OCI-LY7 (cell line): ENCODE measurements at places on chromosomes 16 and 17. TPM values are rescaled to one million over a fixed set of nuclear protein-coding genes. Genes with fewer than 3 reads are reported as not detected.

DNA sequence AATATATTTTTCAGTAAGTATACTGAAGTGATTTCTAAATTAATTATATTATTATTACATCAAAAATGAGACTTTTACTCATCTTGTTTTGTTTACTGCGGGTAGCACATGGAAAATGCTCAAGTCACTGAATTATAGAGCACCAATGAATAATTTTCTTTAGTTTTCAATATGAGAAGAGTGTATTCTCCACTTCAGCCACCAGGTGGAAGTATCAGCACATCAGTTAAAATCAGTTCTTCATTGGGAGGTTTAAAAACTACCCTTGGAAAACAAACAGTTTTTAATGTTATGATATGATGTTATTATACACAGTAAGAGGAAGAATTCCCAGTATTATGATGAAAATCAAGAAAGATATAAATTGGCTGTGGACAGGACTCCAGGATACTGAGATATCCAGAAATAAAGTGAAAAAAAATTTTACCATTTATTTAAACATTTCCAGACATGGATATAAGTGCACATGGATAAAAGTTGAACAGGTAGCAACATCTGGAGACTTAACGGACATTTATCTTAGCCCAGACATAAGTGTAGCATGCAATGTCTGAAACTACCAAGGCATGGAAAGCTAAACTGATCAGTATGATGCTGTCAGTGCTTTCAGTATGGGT, 467.3 kb downstream of the KCNJ2 start:
- peak; percentile 48 for DNase-seq

GRCh38 chr17:69716556-69716955, 302.1 kb downstream of the MAP2K6 start:
- no peak for DNase-seq

Gene COG7
- 21.0 TPM in 2 replicates for total RNA-seq

- DNase-seq: no peak
Observed at GRCh38 chr17:1724869-1725641, 551 bp downstream of the WDR81 start.

DNA sequence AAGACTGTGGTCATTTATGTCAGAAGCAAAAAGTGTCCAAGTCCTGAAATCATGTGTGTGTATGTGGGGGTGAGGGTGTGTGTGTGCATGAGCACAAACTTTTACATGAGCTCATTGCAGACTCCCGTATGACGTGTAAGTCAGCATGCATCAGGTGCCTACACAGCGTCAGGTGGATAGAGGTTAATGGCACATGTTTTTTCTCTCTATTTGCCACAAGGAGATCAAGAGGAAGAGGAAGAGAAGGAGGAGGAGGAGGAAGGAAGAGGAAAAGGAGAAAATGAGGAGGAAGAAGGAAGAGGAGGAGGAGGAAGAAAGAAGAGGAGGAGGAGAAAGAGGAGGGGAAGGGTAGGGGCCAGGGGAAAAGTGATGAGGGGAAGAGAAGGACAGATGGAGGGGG, 178.0 kb upstream of the DYNLRB2 start:
- DNase-seq: no peak

DNA sequence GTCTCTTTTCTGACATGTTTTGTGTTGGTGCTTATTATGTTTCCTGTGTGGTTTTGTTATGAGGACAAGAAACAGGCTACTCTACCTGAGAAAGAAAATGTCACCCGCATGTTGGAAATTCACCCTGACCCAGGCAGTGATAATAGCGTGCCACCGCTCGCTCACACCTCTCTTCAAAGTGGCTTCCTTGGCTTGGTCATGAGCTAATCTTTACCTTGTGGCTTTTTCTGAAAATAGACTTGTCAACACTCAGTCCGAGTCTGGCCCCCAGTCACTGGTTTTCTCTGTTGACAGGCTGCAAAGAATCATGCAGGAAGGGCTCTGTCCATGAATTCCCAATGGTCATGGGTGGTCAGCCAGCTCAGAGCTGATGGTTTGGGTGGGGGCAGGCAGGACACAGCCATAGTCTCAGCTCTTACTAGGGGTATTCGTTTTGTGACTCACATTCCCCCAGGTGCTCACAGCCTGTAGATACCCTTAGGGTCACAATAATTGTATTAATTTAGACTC, 121.3 kb upstream of the CACNG5 start:
- no peak for DNase-seq

GRCh38 chr17:83138820-83139219, 59.4 kb downstream of the METRNL start:
- no peak for DNase-seq

Gene KCNJ12
- total RNA-seq: 0.17 and 0.22 TPM in 2 replicates

DNA sequence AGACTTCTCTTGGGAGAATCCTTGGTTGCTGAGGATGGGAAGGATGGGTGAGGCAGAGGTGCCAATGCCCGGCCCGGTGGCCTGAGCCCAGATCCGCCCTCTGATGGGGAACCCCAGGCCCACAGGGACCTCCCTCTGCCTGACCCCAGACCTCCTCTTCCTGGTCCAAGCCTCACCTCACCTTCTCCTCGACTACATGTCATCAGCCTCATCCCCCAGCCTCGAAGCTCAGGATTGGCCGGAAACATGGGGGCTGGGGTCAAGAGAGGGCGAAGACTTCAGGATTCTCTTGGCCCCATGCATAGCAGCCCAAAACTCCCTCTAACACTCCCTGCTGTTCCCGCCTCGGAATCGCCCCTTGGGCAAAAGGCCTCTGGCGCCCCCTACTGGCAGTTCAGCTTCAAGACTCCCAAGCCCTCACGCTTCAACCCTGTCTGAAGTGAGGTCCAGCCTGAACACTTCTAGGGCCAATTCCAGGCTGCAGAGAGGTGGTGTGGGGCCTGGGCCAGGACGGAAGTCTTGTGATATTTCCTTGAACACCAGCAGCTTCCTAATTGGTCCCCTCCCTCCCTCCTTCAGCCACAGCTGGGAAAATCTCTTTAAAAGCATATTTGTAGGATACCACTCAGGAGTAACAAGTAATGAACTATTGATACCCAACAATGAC, 47.2 kb downstream of the ARHGAP27 start:
- DNase-seq: peak; percentile 90

Gene DNAI2
- total RNA-seq: not detected in 2 replicates

DNA sequence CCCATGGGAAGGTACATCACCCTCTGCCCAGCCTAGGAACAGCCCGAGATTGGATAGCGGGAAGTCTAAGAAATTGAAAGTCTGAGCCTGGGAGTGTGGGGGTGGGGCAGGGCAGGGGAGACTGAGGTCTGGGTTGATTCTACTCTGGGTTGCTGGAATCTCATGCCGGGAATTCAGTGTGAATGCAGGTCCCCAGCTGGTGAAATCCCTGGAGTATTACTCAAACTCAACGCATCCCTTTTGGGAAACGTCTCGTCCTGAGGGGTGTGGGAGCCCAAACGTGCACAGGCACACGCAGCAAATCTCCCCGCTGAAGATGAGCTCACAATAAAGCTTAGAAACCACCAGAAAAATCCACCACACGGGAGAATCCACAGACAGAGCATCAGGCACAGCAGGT, 55.4 kb downstream of the SOCS1 start:
- DNase-seq: no peak

- no peak for DNase-seq
Observed at GRCh38 chr16:88315543-88316105, 67.1 kb upstream of the ZNF469 start.

DNA sequence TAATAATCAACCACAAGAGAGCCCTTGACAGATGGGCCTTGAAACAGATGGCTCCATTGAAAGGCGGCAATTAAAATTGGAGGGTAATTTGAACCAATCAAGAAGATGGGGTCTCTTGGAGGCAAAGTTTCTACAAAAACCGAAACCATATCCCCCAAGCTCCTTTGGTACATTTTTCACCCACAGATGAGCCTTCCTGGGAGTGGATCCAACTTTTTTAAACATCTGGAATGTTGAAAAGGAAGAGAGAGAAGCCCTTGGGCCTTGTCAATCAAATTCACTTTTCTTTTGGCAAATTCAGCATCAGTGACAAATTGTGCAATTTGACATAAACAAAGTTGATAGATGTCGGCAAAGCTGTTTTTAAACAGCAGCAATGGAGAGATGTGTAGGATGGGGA, 13.2 kb upstream of the NUP93 start:
- no peak for DNase-seq

Gene CDH15
- not detected in 2 replicates for total RNA-seq

Gene CD300H
- total RNA-seq: not detected in 2 replicates

- DNase-seq: no peak
Observed at GRCh38 chr16:82629441-82630027, 2.8 kb downstream of the CDH13 start.

DNA sequence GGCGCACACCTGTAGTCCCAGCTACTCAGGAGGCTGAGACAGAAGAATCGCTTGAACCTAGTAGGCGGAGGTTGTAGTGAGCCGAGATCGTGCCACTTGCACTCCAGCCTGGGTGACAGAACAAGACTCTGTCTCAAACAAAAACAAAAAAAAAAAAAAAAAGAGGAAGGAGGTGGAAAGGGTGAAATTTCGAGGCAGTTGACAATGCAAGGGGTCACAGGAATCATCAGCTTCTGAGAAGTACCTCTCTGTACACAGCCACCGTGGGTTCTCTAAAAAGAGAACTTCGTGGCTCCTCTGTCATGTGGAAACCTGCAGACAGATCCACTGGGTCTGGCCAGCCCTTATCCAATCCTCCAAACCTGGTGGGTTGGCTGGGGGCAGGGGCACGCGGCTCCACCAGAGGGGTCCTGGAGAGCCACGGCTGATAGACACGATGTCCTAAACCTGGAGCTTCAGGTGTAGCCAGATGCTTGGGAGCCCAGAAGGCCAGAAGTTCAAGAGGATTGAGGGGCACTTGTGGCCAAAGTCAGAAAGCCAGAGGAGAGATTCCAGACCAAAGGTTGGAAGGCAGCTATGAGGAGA, 540 bp upstream of the CD300LF start:
- no peak for DNase-seq

GRCh38 chr16:10883004-10883403, 6.0 kb downstream of the CIITA start:
- no peak for DNase-seq

GRCh38 chr16:25140459-25140858, 28.9 kb downstream of the LCMT1 start:
- DNase-seq: no peak

- DNase-seq: no peak
Observed at GRCh38 chr17:48738803-48739526, 10.4 kb upstream of the HOXB13 start.

- DNase-seq: no peak
Observed at GRCh38 chr16:58449306-58449705, 50.6 kb upstream of the NDRG4 start.

GRCh38 chr17:20975566-20975965, 67.2 kb downstream of the USP22 start:
- no peak for DNase-seq
